ENCODE measurements at places on chromosomes 2 and 18.

- no peak for DNase-seq
Observed at GRCh38 chr18:3015204-3015592, 2.3 kb upstream of the LPIN2 start.

GRCh38 chr2:198440833-198441232, 636.4 kb downstream of the PLCL1 start:
- no peak for DNase-seq

DNA sequence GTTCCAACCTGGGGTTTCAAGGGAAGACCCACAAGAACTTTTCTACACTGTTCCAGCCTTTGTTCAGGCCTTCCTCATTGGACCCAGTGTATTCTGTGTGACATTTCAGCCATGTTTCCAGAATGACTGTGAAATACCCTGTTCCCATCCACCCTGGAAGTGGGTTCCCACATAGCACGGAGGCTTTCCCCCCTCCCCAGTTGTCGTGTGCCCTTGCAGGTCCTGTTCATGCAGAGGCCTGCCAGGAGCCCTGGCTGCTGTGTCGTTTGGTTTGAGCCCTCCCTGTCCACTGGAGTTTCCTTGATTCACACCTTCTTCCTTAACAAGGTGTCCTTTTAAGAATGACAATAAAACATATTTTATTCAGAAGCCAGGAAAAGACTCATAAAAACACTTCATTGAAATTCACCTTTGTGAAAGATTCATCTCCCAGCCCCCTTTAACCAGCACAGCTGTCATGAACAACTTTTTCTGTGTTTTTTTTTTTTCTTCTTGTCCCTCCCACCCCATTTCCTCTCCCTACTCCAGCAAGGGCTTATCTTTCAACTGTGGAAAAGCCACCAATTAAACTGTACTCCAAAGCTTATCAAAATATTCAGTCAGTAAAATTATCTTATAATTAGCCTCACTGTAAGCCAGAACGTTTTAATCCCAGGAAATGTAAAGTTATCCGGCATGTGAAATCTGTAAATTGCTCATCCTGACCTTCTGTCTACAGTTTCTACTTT, 106.4 kb downstream of the ACOXL start:
- no peak for DNase-seq

DNA sequence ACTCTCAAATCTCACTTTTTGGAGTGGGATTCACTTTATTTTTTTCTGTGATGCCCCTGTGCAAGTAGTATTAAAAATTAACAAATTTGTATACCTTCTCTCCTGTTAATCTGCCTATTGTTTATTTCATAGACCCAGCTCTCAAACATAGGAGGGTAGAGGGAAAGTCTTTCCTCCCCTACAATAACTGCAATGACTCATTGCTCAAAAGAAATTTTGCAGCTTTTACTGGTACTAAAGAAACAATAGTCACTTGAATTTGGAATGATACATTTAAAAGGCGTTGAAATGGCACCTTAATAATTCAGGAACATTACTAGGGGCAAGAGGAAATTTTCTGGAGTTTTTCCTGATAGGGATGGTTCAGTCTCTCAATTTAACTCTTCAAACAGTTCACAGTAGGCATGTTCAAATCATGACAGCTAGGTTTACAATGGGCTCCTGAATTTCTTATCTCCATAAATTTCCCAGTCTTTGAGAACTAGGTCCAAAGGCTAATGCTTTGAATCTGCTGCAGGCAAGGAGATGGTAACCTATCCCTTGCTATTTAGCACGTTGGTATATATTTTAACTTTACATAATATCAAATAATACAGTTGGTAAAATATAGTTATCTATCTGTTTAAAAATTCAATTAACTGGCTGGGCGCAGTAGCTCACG, 88.8 kb downstream of the CHN1 start:
- DNase-seq = no peak

DNA sequence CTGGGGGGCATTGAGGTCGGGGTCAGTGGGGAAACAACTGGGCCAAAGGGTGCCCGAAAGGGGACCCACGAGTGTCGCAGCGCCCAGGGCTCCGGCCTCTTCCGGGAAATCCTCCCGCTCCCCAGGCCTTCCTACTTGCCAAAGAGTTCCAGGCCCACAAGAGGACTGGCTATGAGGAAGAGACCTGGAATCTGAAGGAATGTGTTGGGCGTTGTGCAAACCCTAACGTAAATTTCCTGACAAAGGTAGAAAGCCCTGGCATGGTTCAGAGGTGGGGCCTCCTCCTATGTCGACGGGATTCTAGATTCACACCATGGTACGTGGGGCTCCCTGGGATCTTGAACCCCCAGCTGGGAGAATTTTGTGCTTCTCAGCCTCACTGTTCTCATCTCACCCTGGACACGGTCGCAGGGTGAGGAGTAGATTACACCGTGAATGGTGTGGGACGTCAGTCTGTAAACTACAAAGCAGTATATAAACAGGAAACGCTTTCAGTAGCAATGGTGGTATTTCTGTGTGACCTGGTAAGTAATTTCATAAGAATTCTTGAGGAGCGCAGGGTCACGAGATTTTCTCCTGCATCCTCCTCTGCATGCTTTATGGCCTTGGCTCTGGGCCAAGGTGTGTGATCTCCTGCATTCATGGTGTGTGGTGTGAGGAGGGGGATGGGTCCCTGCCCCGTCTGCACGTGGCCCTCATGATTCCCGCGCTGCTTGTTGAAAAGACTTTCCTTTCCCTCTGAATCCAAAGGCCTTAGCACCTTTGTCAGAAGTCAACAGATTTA, 868 bp downstream of the HSBP1L1 start:
- no peak for DNase-seq

DNA sequence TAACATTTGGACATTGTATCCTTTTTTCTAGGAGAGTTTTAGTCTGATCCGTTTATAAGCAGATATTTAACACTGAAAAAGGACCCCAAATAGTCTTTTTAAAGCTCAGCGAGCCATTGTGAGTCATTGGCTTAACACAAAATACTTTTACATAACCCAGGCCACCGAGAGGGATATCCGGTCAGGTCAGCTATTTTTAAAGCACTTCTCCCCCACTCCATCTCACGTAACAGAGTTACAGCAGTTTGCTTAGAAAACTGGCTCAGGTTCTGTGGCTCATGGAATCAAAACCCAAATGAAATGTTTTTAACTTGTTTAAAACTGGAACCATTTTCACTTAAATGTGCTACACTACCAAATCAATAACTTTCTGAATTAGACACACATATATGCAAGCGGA, 23.9 kb downstream of the COL4A3 start:
- no peak for DNase-seq

- no peak for DNase-seq
Observed at GRCh38 chr2:10304458-10305253, 2.0 kb downstream of the HPCAL1 start.

DNA sequence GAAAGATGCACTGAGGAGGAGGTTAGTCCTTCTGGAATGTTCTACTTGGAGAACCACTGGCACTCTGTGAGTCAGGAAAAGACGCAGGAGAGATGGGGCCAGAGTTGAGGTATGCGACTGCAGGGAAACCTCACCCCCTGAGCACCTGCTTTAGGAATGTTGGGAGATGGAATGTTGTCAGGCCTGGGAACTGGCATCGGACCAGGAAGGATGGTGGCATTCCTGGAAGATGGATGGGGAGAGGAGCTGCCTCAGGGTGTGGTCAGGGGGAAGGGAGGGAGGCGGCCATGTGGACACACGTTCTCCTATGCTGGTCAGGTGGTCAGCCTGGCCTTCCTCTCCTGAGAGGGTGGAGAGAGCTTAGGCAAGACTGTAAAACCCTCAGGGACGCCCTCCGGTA, 146.3 kb downstream of the CELF4 start:
- DNase-seq = no peak

DNA sequence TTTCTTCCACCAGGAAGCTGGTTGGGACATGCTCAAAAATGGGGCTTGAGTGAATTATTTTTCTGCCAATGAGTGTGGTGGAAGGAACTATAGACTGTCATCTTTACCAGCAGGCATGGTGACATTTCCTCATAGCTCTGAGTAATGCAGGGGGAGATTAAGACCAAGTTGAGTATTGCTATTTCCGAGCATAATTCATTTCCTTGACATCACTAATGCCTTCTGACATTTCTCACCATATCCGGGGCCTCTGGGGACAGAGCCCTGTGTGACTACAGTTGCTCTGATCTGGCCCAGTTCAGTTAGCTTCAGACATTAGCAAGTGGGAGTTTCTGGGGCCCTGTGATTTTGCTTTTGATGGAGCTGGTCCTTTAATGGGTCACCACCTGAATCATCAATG, 410.4 kb downstream of the MEIS1 start:
- no peak for DNase-seq

- peak; percentile 34 for DNase-seq
Observed at GRCh38 chr18:44838971-44839666, 158.4 kb downstream of the SETBP1 start.

DNA sequence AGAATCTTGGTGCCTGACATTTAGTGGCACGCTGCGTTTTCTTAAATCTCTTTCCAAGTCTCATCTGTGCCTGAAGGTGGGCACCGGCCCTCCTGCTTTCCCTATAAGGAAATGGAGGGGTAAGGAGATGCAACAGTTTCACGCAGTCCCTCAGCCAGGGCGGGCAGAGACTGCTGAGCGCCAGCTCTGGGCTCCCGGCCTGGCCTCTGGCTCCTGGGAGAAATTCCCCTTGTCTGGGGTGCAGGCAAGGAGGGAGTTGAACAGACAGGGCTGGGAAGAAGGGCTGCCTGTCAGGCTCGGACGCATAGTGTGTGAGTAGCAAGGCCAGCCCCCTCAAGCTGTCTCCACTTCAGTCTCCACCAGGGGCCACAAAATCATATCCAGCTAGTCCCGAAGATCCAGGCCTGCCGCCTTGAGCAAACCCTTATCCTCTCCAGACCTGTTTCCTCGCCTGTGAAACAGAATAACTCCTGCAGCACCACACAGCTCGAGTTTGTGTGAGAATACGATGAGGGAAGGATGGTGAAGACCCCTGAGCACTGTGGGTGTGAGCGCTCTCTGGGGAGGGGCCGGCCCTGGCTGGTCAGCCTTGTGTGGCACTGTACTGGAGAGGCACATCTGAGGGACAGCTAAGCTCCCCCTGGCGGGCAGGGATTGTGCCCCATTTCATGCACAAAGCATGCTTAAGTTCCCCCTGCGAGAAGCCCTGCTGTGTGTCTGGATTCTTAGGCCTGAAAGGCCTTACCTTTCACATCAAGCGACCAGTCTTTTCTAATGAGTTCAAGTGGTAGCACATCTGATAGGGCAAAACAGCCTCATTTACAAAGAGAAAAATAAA, 33.8 kb downstream of the SDC1 start:
- no peak for DNase-seq

GRCh38 chr2:196361606-196362326, 190.4 kb upstream of the STK17B start:
- DNase-seq = no peak

- DNase-seq = no peak
Observed at GRCh38 chr2:1598041-1598710, 146.1 kb downstream of the PXDN start.
